ENCODE measurements at places on chromosomes 12 and 14.

- DNase-seq, result no peak
Observed at GRCh38 chr12:54388237-54389133, 4.0 kb upstream of the ZNF385A start.

GRCh38 chr14:61452452-61452851 is 131.1 kb downstream of the PRKCH start:
- no peak for DNase-seq

DNA sequence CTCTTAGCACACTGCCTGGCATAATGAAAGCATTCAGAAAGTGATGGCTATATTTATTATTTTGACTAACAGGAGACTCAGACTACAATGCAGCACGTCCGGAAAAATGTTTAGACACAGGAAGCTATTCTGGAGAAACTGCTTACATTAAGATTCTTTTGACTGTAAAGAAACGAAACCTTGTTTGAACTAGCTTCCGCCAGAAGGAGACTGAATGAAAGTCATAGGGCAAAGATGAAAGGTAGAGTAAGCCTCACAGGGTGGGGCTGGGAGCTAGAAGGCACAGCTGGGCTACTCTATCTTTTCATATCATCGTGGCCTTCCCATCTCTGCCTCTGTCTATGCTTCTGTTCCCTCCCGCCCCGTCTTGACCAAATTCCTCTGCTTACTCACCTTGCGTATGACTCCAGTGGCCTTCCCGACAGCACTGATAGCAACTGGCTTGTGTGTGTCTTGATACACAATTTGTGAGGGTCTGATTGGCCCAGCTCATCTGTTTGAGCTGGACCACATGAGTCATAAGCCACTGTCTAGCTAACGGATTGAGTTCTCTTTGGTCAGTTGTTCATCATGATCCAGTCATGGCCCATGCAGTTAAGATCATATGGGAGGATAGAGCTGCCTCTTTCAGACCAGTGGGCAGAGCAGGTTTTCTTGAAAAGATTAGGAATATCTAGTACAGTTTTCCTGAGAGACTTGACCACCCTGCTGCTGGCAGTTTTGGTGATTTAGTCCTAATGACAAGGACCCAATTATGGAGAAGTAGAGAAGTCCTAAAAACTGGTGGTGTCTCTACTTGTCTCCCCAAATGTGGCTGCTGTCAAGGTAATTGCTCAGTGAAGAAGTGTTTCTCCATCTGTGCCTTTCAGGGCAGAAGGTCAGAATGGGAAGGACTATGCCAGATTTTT is 151.5 kb upstream of the SLC38A2 start:
- DNase-seq, result no peak

GRCh38 chr12:28369483-28369882 is 179.2 kb downstream of the CCDC91 start:
- no peak for DNase-seq

DNA sequence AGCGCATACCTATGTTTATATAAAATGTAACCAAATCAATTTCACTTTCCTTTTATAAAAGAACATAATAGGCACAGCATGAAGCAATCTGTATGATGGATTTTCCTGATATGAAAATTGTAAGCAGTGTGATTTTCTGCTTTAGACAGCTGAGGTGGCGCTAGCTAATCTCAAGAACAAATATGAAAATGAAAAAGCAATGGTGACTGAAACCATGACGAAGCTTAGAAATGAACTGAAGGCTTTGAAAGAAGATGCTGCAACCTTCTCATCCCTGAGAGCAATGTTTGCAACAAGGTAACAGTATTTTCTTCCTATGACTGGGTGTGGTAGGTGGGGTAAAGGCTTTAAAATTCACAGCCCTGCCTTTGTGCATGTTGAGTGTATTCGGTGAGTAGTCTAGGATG is 65.0 kb upstream of the FGD4 start:
- no peak for DNase-seq

DNA sequence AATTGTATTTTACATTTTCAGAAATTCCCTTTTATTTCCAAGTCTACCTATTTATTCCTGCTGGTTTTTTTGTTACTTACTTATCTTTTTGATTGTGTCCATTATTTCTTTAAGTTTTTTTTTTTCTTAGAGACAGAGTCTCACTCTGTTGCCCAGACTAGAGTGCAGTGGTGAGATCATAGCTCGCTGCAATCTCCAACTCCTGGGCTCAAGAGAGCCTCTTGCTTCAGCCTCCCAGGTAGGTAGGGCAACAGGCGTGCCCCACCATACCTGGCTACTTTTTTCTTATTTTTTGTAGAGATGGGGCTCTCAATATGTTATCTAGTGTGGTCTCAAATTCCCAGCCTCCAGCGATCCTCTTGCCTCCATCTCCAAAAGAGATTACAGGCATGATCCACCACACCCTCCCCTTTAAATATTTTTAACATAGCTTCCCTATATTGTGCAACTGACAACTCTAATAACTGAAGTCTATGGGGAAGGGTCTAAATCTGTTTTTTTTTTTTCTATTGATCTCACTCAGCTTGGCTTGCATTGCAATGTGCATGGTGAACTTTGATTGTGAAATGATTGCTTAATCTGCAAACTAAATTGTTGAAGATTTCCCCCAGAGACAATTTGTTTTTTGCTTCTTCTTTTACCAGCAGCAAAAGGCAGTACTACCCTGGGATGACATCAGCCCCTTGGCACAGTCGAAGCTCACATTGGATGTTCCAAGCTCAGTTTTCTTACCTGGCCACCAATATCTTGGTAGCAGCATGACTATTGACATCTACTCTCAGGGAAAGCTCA is 25.7 kb upstream of the COCH start:
- no peak for DNase-seq

DNA sequence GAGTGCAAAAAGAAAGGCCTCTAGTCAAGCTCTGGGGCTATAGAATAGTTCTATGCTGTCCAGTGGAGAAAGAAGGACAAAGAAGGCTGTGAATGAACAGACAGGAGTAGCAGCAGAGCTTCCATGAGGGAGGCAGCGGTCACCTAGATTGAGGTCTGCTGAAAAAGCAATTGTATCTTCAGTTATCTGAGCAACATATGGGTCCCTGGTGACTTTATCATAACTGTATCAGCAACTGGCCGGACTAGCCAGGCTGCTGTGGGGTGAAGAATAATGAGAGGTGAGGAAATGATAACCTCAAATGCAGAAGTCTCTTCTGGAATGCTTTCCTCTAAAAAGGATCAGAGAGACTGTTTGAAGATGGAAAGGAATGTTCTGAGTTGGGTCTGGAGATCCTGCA is 971.3 kb upstream of the TMEM132C start:
- DNase-seq, result no peak

- DNase-seq, result no peak
Observed at GRCh38 chr14:54177019-54177418, 219.8 kb upstream of the CDKN3 start.

- DNase-seq, result no peak
Observed at GRCh38 chr12:120598674-120599463, 17.7 kb upstream of the POP5 start.

GRCh38 chr14:102255401-102256190 is 49.4 kb downstream of the MOK start:
- no peak for DNase-seq

DNA sequence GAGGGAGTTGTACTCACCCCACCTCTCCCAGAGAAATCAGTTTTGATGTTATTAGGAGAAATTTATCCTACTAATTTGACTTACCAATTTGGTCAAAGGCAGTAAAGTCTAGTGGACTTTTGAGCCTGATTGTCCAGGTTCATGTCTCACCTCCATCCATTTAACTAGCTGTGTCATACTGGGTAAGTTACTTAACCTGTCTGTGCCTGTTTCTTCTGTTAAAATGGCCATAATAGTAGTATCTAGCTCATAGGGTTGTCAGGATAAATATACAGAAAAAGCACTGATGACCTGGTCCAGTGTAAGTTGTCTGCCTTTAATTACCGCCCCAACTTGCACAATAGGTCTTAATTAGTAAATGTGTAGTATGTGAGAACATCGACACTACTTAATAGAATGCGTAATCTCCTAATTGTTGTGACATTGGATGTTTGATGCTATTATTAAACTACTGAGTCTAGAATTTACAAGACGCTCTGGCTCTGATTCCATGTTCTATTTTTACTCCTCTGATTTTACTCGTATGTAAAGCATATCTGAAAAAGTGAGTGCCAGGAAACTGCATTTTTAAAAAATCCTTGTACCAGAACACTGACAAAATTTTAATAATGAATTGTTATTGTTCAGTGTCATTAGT is 1.5 kb downstream of the RAB21 start:
- DNase-seq, result no peak

DNA sequence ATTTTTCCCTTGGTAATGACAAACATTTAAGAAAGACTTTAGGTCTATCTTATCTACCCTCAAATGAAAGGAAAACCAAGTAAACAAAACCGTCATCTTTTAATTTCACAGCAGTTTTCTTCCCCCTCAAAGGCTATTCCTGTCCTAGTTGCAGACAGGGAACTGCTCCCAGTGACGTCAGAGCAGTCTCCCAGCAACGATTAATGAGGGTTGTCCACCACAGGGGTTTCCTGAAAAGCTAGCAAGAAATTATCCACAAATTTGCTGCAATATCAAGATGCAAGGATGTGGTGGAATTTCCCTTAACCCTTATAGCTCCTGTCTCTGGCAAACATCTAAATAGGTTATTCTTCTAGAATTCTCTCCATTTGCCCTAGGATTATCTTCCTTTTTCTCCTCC is 89.1 kb upstream of the STAC3 start:
- peak; percentile 12 for DNase-seq

GRCh38 chr12:67096533-67097318 is 172.4 kb upstream of the CAND1 start:
- no peak for DNase-seq

GRCh38 chr14:31212893-31213292 is 5.3 kb upstream of the HECTD1 start:
- DNase-seq, result no peak

DNA sequence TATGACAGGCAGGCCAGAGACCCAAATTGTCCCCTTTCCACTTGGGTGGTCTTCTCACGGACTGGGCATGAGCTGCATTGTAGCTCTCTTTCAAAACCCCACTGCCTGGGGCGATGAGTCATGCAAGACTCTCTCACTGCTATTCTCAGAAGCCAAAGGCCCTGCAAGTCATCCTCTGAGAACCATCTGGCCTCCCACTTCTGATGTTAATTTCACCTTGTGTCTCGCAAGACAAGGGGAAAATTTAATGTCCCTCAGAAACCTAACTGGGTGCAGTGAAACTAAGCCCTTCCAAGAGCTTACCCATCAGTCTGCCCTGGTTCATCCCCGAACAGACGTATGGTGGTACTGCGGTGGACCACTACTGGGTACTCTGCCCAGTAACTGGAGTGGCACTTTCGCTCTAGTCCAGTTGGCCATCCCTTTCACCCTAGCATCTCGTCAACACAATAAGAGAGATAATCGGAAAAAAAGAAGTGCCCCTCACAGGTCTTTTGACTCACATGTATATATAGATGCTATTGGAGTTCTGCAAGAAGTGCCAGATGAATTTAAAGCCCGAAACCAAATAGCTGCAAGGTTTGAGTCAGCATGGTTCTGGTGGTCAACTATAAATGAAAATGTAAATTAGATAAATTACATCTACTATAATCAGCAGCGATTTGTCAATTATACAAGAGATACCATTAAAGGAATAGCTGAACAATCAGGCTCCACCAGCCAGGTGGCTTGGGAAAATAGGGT is 31.3 kb upstream of the LALBA start:
- DNase-seq, result no peak

DNA sequence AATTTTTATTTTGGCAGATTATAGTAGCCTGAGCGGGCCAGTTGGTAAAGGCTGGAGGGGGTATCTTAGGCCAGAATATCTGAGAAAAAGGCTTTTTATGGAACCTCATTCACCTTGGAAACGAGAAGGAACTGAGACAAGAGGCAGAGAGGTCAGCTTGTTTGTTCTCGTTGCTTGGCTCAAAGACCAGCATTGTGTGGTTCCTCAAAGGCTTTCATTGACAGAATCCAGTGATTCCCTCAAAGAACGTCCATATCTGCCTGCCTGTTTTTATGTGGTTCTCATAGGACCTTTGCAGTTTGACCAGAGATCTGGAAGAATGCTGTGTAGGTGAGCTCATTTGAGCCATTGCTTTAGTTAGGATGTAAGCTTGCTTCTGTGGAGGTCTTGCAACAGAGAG is 117.3 kb downstream of the CFAP54 start:
- DNase-seq, result no peak

DNA sequence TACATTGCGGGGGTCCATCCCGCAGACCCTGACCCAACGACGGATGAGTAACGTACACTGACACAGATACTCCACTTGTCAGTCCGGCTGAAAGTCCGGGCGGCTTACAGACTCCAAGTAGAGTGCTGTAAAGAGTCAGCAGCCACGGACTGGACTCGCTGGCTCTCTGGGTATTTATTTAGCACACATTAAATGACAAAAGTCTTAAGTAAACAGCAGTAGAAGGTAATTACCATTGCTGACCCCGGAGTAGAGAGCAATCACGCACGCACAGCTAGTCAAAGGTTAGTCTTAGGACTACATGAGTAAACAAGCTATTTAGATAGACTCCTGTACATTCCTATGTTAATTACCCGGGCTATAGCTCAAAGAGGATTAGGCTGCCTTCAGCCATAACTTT is 780.9 kb downstream of the RPS29 start:
- no peak for DNase-seq

DNA sequence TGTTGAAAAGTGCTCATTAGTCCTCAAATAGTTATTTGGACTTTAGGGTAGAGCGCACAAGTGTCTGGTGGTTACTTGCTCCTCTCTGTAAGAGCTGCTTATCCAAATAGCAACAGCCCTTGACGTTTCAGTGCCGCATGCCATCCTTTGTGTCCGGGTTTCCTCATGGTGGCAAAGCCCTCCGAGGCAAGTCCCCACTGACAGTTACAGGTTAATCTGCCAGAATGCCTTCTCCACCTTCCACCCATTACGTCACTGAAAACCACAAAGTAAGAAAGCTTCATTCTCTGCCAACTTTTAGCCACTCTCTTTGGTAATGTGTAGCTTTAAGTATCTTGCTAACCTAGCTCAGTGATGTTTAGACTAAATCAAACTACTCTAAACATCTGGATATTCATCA is 78.6 kb downstream of the POLR3B start:
- DNase-seq, result no peak

GRCh38 chr14:53714495-53715192 is 242.0 kb downstream of the BMP4 start:
- DNase-seq, result peak; percentile 9

GRCh38 chr12:2168808-2169207 is 116.0 kb downstream of the CACNA1C start:
- no peak for DNase-seq

- no peak for DNase-seq
Observed at GRCh38 chr14:32525591-32525990, 196.5 kb downstream of the AKAP6 start.

DNA sequence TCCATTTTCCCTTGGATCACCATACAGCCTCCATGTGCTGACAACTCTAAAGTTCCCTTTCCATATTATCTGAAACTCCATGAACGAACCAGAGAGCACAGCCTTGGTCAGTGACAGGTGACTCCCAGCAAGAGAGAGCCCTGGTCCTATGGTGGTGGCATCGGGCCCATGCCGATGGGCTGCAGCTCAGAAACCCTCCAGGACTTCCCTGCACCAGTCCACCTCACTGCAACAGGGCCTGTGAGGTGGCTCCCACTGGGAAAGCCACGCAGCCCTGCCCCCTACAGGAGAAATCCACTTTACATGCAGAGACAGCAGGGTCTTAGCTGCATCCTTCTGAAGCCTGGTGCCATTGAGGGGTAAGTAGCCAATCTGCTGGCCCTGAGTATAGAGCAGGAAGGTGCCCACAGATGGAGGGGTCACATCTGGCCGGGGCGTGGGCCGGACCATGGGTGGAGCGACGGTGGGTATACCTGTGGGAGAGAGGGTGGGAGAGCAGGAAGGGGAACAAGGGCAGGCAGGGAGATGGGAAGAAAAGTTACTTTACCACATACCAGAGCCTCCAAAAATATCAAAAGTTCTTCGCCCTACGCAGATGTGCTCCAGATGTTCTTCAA is 24.7 kb downstream of the RTRAF start:
- no peak for DNase-seq

Measured in glomerular endothelial cell (primary cell).